Right ventricle myocardium inferior (tissue), 1 donor: ENCODE measurements at places on chromosomes 3 and 15. TPM values are rescaled to one million over a fixed set of nuclear protein-coding genes. Genes with fewer than 3 reads are reported as not detected.

DNA sequence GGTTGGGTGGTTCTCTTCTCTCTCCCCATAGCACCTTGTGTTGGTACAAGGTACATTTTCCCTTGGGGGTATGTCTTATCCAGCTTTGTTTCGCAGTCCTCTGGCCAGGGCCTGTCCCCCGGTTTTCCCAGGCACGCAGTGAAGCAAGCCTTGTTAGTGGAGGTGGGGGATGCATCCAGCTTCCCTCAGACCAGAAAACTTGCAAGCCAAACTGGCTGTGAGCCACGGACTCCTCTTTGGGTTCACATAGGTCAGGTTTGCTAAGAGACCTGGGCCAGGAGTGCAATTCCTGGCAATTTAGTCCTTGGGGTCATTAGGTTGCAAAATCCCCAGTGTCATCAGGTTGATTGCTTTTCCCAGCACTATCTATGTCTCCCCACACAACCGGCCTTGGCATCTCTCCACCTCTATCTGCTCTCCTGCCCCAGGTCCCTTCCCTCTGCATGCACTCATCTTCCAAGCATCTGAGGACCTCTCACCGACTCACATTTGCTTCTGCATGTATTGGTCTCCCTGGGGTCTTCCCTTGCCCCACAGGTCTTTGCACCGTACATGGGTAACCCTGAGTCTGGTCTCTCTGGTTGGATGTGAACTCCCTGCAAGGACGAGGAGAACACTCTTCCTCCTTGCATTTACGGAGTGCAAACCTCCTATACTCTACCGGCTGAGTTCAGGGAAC is 34.2 kb downstream of the BCL2L10 start:
- DNase-seq = no peak

DNA sequence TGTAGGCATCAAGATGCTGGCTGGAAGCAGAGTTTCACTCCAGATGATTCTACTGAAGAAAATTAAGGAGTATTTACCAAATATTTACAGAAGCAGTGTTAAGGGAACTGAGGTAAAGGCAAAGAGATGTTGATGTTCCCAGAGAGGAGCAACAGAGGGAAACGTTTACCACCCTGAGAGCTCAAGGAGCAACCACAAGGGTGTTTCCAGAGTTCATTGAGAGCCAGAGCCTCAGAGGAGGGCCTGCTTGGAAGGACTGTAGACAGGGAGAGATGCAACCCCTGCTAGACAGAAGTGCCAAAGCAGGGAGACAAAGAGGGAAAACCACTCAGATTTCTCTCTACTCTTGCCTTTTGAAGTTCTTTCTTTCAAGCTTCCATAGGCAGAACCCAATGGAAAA is 474.5 kb downstream of the RBMS3 start:
- no peak for DNase-seq

DNA sequence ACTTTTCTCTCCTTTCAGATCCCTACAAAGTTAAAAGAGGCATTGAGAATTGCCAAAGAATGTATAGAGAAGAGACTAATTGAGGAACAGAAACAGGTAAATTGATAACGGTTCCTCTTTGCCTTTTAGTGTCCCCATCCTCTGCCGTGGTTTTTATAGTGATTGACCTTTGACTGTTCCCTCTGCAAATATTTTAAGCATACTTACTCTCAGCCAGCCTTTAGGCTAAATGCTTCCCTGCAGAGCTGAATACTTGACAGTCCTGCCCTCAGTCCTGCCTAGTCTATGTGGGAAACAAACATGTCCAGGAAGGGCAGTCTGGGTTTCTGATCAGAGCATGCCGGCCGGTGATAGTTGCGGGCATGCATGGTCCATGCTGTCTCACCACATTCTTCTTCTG is 24.7 kb downstream of the PDHB start:
- DNase-seq = no peak

GRCh38 chr3:102005551-102005950 is 156.2 kb downstream of the NFKBIZ start:
- no peak for DNase-seq

- no peak for DNase-seq
Observed at GRCh38 chr3:76479161-76479650, 560.7 kb upstream of the ROBO2 start.

DNA sequence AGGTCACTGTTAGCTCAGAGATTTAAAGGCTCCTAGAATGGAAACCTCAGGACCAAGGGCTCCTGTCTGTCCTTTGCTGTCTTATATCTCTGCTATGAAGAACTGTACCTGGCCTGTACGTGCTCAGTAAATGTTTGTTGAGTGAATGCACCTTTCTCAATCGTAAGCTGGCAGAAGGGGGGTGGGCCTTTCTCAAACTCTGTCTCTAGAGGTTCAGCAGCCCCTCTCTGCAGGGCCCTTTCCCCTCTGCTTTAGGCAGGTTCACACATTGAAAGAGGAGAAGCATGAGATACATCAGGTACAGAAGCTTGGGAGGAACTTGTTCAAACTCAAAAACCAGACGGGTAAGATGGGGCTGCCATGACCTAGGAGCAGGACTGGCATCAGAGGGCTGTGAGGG is 155.6 kb downstream of the GOLGA6L4 start:
- no peak for DNase-seq

DNA sequence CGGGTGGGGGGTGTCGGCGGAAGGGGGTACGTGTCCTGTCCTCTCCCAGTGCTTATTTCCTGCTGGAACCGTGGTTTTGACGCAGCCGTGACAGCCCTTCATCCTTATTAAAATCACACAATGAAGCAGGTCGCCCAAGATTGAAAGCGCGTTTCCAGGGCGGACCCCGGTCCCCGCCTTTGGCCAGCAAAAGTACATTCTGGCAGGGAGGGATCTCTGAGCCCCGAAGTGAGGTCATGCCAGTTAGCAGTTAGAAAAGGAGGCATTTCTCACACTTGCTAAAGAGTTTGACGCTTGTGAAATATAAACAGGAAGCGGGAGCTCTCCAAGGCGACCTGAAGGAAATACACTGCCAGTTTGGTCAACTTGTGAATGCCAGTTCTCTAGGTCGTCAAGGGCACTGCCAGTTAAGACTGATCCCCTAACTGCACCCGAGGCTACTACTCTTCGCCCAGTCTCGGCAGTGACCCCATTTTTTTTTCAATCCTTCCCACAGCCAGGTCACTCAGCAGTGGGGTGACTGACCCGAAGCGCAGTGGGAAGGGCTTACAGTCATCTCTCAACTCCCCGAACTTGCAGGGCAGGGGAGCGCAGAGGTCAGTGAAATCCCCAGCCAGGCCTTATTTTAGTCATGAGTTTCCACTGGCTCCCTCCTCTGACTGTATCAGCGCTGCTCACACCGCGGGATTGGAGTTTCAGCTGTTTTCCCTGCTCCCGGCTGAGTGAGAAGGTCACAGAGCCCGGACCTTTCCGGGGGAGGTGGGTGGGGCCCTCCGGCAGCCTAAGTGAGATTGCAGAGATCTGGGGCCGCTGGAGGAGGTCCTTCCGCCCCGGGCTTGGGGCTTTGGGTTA is 2.0 kb upstream of the BHLHE40 start:
- peak; percentile 92 for DNase-seq

- no peak for DNase-seq
Observed at GRCh38 chr15:58472821-58473581, 41.2 kb downstream of the LIPC start.

GRCh38 chr3:167441256-167441655 is 32.6 kb downstream of the SERPINI2 start:
- no peak for DNase-seq

- no peak for DNase-seq
Observed at GRCh38 chr15:50773389-50773788, 7.9 kb upstream of the SPPL2A start.

- no peak for DNase-seq
Observed at GRCh38 chr15:25774871-25775270, 88.3 kb downstream of the ATP10A start.

- no peak for DNase-seq
Observed at GRCh38 chr3:170910542-170910941, 2.1 kb upstream of the EIF5A2 start.

GRCh38 chr3:76222201-76222600 is 436.9 kb upstream of the ZNF717 start:
- DNase-seq = no peak

Gene TERC
- total RNA-seq = 2.6 TPM

Gene NR1I2
- total RNA-seq = not detected

Gene SPINK8
- total RNA-seq = not detected
